ENCODE measurements at places on chromosomes 4 and X.

DNA sequence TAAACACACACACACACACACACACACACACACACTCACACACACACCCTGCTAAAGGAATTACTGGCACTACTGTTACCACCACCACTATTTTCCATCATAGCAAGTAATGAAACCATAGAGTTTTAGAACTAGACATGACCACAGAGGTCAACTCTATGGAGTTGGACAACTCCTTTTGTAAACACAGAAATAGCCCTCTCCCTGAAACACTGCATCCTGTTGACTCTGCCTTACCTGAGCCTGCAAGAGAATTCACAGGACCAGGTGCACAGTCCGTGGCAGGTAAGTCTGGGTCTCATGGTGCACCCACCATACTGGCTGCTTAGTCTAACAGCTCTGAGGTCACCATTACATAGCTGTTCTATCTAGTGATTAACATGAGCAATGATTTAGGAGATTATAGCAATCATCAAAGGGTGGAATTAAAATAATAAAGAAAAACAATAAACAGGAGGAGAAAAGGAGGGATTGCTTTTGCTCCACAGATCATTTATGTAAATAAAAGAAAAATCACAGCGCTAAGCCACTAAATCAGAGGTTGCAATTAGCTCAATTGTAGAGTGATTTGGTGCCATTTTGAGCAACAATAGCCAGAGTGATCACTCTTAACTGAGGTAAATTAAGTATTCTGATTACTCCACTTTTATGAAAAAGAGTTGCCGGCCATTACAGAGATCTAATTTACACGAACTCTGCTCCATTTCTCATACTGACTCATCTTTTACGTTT is 340.0 kb upstream of the RASGEF1B start:
- no peak for DNase-seq

DNA sequence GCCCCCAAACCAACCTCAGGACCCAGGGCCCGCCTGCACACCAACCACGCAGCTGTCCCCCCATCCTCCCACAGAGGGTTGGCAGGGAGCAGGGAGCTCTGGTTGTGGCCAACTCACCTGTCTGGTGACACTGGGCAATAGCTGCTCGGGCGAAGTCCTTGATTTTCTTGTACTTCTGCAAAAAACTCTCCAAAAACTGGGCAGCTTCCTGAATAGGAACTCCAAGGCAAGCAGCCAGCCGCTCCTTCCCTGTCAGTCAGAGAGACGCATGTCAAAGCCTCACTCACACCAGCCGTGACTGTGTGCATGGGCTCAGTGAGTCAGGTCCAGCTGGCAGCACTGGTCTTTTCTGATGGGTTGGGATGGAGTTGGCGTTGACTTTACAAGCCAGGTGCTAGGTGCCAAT is 26.4 kb downstream of the NAT8L start:
- DNase-seq, result no peak

DNA sequence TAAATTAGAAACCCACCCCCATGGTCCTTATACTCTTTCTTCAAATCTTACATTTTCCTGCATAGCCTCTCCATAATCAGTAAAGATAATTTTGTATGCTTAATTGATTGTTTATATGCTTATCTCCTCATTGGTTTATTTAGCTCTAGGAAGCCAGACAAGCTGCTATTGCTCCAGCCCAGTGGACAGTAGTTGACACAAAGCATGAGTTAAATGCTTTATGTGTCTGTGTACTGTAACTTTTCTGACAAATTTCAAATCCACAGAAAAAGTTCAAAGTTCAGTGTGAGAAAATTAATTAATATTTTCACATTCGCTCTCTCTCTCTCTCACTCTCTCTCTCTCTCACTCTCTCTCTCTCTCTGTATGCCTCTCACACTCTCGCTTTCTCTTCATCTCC is 181.7 kb downstream of the GABRB1 start:
- no peak for DNase-seq

DNA sequence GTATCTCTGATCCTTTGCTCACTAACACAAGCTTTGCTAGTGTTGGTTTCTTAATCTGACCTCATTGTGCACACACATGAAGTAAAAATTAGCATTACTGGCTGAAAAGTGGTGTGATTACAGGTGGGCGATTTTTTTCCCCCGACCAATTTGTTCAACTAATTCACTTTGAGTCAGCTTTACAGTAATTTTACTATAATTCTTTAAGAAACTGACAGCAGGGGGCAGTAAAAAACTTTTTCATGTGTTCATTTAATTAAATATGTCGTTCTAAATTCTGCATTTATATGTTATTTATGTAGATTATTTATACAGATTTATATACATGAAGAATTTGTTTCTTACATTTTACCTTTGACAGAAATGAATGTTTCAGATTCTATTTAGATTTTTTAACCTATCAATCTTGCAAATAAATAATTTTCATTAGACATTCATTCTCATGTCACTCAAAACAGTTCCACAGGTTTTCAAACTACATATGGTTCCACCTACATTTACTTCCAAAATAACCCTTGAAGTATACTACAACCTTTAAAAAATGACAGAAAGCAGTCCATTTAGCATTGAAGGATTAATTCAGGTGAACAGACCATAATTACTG is 17.5 kb downstream of the PALLD start:
- DNase-seq, result no peak

DNA sequence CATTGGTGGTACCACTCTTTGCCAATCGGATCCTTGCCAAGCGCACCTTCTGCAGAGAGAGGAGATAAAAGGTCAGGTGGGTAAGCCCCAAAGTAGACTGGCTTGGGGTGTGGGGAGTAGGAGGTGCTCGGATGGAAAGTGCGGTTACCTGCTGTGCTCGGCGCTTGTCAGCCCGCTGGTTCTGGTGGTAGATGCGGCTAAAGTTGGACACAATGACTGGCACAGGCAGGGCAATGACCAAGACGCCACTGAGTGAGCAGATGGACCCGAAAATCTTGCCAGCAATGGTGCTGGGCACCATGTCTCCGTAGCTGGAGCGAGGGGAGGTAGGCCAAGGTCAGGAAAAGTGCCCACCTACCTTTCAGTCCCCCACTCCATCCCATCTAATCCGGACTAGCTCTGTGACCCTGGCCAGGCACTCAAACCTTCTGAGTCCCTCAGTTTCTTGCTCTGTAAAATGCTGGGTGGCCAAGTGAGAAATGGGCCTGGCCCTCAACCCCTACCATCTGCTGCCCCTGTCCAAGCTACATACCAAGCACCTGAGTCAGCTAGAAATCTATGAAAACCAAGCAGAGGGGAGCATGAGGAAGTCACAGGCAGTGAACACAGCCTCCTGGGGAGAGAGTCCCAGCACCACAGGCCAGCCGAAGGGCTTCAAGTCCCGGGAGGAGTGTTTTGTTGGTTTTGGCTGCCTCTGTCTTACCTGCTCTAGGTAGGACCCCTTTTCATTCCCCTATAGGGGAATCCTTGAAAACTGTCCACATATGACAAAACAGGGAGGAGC is 4.7 kb downstream of the KCND1 start:
- DNase-seq, result no peak

DNA sequence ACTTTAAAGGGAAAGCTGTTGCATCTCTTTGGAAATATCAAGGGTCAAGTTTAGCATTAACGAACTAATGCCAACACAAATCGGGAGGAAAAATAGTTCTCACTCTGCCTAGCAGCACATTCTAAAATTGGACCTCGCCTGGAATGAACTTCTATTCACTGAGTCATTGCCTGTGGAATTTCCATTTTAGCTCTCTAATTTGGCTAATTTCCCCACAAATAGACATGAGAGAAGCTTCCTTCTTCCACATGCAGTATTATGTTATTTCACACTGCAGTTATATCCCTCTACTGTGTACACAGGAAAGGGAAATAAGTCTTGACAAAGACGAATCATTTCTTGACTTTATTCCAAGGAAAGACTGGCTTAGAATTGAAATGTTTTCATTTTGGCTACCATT is 9.3 kb downstream of the ZXDA start:
- DNase-seq, result no peak

All from GM12864 (cell line).